Amniotic epithelial cell (primary cell): ENCODE measurements at places on chromosomes 4 and X.
A peak's percentile ranks its signal among the peaks of the same experiment; 100 is the strongest.

DNA sequence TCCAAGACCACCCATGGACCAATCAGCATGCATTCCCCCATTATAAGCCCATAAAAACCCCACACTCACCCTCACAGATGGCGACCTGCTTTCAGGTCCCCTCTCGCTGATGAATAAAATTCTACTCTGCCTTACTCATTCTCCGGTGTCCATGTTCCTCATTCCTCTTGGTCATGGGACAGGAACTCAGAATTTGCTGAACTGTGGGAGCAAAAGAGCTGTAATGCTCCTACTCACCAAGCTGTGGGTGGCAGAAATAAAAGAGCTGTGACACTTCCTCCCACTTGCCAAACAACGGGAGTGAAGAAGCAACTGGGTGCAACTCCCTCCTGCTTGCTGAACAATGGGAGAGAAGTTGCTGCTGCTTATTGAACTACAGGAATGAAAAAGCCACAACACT, 168.5 kb upstream of the PCDH18 start:
- no peak for DNase-seq

DNA sequence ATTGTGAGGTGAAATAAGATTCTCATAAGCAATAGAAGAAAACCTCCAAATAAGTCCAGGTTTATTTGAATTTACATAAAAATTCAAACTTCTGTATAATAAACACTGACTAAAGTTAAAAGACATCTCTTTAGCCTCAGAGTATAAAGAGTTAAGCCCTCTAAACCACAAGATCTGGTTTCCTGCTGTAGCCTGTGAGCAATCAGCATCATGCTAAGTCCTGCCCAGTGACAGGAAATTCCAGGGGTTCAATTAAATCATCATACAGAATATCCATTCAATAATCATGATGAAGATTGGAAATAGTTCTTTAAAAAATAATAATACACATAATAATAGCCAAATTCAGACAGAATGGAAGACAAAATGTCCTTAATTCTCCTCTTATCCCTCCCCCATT, 139.2 kb upstream of the DGKK start:
- peak; percentile 17 for DNase-seq

- DNase-seq = peak; percentile 2
These were observed 687.0 kb upstream of the EPHA5 start for GRCh38 chr4:66357316-66357715.

- no peak for DNase-seq
These were observed 576.2 kb upstream of the CT83 start for GRCh38 chrX:117038918-117039440.

DNA sequence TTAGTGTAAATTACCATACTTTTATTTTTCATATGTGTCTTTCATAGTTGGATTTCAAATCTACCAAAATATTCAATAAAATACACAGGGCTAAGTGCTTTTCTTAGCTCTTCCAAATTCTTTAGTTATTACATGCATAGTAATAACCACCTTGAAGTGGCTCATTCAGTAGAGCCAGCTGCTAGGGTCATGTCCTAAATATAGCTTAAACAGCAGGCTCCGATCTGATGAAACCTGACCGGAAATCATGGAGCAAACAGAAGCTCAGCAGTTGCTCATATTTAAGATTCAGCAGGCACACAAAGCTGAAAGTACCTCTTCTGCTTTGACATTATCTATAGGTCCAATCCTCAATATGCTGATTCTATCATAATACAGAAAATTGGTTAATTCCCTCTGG, 1470.4 kb downstream of the ADGRL3 start:
- no peak for DNase-seq

- no peak for DNase-seq
These were observed 70.1 kb downstream of the GABRB1 start for GRCh38 chr4:47101453-47101852.

- DNase-seq = no peak
These were observed 273.3 kb downstream of the TRIML1 start for GRCh38 chr4:188412499-188412898.

GRCh38 chr4:38231626-38232025, 271.4 kb downstream of the PTTG2 start:
- no peak for DNase-seq

- DNase-seq = no peak
These were observed 541.5 kb downstream of the PCDH7 start for GRCh38 chr4:31261632-31262031.

DNA sequence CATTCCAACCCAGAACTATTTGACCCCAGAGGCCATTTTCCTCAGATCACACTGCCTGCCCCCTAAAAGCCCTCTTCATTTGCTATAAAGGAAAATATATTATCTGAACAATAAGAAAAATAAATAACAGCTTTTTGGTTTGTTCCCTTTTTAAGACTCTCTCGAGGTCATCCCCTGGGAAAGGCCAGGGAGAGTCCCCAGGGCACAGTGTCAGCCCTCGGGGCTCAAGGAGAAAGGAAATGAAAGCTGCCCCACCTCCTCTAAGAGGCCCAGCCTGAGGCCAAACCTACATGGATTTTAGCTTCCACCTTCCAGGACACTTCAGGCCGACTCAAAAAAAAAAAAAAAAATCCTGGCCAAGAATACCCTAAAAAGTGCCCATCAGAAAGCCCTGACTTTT, 97.6 kb downstream of the SH3KBP1 start:
- DNase-seq = no peak

GRCh38 chrX:118726887-118727685, at the start of gene IL13RA1:
TSS of gene IL13RA1 (plus strand) at chrX:118727606. CDS start at chrX:118727639, 33 bp downstream.
- peak; percentile 73 for DNase-seq

GRCh38 chr4:61638591-61638990, 438.5 kb downstream of the ADGRL3 start:
- peak; percentile 60 for DNase-seq

DNA sequence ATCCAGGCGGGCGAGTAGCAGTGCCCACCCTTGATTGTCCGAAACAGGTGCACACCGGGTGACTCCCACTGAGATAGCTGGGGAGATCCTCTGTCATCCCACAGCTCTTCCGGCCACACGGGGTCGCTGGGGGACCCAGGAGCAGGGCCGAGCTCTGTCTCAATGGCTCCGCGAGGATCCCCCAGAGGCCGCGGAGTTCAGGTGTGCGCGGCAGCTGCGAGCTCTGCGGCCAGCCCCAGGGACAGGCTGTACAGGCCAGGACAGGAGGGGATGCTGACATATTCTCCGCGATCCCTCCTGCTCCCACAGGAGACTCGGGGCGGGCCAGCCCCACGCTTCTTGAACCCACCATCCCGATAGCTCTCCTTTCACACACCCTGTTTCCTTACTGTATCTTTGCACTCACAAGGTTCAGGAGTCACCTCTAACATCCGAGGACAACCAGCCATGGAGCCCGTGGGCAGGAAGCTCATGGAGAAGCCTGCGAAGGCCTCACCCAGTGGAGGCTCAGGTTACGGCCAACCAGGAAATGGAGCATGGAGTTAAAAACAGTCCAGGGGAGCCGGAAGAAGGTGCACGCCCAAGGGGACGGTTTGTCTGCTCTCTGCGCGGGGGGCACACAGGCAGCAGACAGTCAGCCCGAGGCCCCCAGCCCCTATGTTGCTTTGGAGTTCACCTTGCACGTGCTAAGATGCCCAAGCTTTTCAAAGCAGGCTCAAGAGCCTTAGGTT, 77.9 kb upstream of the AMELX start:
- no peak for DNase-seq

GRCh38 chr4:81503586-81503985, 31.9 kb upstream of the RASGEF1B start:
- no peak for DNase-seq

DNA sequence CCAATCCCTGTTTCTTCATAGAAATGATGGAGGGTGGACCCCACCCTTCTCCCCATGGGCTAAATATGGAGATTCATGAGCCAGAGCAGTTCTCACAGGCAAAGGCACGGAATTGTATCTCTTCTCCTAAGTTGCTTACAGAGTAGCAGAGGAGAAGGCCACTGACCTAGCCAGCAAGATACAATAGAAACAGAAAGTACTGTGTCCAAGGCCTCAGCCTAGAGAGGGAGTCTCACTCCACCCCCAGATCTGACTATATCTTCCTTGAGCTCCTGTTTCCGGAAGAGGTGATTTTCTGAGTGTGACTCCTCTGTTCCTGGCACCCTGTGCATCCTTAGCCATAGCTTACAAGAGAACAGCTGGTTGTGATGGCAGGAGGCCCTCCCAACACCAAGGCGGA, at the start of gene FATE1:
Gene FATE1, plus strand, starts transcription at position 284 of the 400 bp plus-strand sequence. Its CDS starts 85 bp downstream, at position 369.
- no peak for DNase-seq

GRCh38 chr4:15531792-15532191, 62.1 kb downstream of the CC2D2A start:
- DNase-seq = no peak

DNA sequence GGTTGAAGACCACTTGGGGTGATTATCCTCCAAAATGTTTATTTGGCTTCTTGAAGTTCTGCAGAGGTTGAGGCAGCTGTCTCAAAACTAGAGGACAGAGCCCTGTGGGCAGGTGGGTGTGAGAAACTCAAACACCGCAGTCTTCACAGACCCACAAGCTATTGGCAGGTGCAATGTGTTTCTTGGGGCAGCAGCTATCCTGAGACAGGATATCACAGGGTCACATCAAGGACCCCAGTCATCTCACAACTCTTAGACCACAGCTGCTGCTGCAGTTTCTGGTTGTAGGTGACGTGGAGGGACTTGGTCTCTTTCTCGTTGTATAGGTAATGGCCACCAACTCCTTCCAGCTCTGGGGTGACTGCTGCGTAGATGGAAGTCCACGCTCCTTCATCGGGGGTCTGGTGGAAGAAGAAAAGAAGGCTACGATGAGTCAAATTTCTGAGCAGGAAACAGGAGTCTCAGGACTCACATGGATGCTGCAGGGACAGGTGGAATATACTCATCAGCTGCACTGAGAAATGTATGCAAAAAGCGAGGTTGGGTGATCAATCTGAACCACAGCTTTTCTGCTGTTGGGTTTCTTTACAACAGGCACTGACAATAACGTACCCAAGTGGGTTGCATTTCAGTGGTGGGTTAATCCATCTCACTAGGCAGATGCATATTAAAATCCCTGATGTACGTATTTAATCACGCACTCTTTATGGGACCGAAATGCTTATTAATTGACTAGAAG, 279.8 kb downstream of the DHRSX start:
- DNase-seq = no peak

GRCh38 chrX:100994352-100995281, 25.1 kb downstream of the ARL13A start:
- peak; percentile 79 for DNase-seq

DNA sequence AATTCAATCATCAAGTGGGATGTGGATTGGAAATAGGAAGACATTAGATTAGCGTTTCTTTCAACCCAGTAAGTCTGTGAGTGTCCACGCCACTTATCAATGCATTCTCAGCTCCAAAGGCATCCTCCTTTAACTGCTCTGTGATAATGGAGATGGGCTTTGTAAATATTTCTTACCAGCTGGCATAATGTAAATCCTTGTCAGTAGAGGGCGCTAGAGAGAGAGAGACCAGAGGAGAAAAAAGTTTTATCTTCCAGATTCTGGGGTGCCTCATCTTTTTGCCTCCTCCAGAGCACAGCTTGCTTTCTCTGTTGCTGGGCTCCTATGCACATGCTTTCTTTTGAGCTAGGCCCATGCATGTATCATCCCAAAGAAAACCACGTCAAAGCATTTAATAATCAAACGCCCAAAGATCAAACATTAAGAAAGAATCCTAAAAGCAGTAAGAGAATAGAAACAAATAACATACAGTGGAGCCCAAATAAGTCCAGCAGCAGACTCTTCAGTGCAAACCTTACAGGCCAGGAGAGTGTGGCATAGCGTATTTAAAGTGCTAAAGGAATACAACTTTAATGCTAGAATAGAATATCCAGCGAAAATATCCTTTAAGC, 9.6 kb upstream of the MTMR1 start:
- DNase-seq = peak; percentile 31

- peak; percentile 10 for DNase-seq
These were observed 48.5 kb upstream of the HDAC8 start for GRCh38 chrX:72621163-72621562.

GRCh38 chrX:109760209-109760921, 27.3 kb upstream of the ACSL4 start:
- peak; percentile 61 for DNase-seq

DNA sequence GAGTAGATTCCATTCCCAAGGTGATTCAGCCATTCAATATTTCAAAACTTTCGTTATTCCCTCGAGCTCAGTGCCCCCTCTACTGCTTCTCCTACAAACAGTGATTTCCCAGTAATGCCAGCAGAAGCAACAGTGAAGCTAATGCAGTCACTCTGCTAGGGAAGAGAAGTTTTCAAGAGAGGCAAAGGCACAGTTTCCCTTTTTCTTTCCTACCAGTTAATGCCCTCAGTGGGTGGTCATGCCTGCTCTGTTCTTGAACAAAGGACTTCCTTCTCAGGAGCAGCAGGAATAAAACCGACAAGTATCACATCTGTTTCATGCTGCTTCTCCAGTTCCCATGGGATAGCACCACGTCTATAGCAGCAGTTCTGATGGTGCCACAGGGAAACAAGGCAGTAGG, 317.2 kb downstream of the TENM3 start:
- DNase-seq = peak; percentile 71

DNA sequence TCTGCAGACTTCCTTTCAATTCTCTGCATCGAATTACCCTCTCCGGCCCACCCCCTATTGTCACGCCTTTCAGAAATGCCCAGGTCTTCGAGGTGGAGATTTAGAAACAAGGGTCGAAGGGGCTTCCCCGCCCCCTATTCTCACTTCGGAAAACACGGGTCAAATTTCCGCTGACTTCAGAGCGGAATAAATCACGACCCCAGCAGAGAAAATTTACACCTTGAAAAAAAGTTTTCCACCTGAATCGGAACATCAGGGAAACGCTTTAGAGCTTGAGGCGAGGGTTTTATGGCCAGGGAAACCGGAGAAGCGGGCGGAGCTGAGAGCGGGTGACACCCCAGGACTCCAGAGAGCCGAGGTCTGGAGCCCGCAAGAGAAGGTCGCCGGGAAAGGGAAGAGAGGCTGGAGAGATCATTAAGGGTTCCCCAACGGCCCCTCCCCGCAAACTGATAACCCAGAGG, 1.6 kb downstream of the SHISA3 start:
- no peak for DNase-seq

- no peak for DNase-seq
These were observed at the start of gene DOK7 for GRCh38 chr4:3462790-3463415. TSS of gene DOK7 (plus strand) at chr4:3463306. CDS start at chr4:3463376, 70 bp downstream.

DNA sequence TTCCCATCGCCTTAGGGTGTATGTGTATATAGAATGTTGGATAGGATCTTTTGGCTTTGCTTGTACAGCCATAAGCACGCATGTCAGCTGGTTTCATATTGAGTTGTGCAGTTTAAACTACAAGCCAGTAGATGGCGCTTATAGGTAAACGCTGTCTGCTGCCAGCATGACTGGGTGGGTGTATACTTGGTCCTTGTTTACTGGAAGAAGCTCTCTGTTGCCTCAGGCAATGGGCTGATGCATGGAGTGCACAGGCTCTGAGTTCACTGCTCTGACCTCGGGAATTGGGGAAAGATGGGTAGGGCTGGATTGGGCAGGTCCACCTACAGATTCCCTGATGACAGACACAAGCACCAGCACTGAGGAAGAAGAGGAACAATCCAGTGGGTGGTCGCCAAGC, 831.5 kb downstream of the STIM2 start:
- DNase-seq = peak; percentile 65

DNA sequence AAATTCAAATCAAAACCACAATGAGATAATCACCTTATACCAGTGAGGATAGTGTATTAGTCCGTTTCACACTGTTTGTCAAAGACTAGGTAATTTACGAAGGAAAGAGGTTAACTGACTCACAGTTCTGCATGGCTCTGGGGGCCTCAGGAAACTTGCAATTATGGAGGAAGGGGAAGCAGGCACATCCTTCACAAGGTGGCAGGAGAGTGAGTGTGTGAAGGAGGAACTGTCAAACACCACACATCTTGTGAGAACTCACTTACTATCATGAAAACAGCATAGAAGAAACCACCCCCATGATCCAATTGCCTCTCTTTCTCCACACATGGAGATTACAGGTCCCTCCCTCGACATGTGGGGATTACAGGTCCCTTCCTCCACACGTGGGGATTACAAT, 54.7 kb upstream of the TRPC5 start:
- DNase-seq = no peak
